PC-9 (cell line): ENCODE measurements at places on chromosomes 2 and 18. TPM values are rescaled to one million over a fixed set of nuclear protein-coding genes. Genes with fewer than 3 reads are reported as not detected.

Gene ARHGEF4
- 16.1 and 20.0 TPM in 2 replicates for total RNA-seq

Gene SLC30A3
- 1.5 and 2.3 TPM in 2 replicates for total RNA-seq

Gene PDCD1
- not detected in 2 replicates for total RNA-seq

Gene CTIF
- total RNA-seq: 17.0 and 26.2 TPM in 2 replicates

DNA sequence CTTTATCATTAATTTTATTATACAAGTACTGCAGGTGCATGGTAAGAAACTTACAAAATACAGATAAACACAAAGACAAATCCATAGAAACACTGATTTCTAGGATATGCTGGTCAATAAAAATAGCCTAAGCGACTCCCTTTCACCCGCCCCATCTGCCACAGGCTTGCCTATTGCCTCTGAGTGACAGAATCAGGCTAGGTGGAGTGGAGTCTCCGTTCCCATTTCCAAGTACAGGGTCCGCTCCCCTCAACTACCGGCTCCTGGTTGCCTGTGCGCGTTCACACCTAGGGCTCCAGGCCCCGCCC, 201 bp upstream of the TRAPPC12 start:
- no peak for DNase-seq

DNA sequence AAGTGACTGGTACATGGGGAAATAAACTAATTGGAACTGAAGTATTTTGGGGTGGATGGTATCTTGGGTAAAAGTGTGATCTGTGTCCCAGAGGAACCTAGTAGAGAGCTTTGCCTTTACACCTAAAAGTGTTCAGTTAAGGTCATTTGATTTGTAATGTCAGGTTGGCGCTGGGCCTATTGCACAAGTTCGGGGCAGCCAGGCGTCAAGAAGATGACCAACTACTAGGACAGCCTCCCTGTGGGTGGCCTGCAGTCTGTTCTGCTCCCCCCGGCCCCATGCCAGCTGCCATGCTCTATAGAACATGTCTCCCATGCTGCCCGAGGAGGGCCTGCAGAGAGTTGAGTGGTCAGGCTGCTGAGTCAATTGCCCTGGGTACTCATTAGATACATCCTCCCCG, 10.1 kb downstream of the RRM2 start:
- no peak for DNase-seq
